ENCODE measurements at places on chromosomes 5 and 9. TPM values are rescaled to one million over a fixed set of nuclear protein-coding genes. Genes with fewer than 3 reads are reported as not detected.

The TRIM7 gene
- 1.7 TPM for total RNA-seq

The ALDOB gene
- total RNA-seq: not detected

The GFRA3 gene
- total RNA-seq: not detected

The ADGRV1 gene
- total RNA-seq: 150 TPM

The BASP1 gene
- total RNA-seq: 337 TPM

The CCNH gene
- 91.5 TPM for total RNA-seq

The IFNA2 gene
- total RNA-seq: not detected

The STK32A gene
- total RNA-seq: 2.7 TPM

The DMGDH gene
- 2.0 TPM for total RNA-seq

The SUSD3 gene
- total RNA-seq: 0.25 TPM

The TLX3 gene
- not detected for total RNA-seq

The PRLR gene
- 1.5 TPM for total RNA-seq

The FAM151B gene
- total RNA-seq: 19.2 TPM

The ITGA1 gene
- total RNA-seq: 5.2 TPM

The CATSPER3 gene
- not detected for total RNA-seq

The FRRS1L gene
- 65.9 TPM for total RNA-seq

The TSSK1B gene
- total RNA-seq: not detected

All from temporal lobe (tissue), 4 donors.